DMS 273 treated with DMSO at 0.1 percent for 48 hours (cell line): ENCODE measurements at places on chromosomes 7 and 10.

DNA sequence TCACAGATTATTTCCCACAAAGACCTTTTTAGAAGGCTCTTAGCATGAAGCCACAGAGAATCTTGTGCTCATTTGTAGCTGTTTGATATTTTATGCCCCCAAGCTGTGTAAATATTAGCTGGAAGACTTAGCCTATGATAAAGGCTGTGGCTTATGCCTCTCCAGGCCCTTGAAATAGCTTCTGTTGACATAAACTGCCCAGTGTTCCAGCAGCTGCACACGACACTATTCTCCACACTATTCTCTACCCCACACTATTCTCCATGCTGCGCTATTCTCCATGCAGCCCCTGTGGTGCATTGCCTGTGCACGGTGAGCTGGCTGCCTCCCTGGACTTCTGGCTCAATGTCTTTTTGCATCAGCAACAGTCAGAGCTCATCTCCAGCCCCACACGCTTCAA, 13.1 kb downstream of the DDC start:
- DNase-seq = no peak

- DNase-seq = no peak
These were observed 559.6 kb downstream of the GATA3 start for GRCh38 chr10:8614054-8614565.

DNA sequence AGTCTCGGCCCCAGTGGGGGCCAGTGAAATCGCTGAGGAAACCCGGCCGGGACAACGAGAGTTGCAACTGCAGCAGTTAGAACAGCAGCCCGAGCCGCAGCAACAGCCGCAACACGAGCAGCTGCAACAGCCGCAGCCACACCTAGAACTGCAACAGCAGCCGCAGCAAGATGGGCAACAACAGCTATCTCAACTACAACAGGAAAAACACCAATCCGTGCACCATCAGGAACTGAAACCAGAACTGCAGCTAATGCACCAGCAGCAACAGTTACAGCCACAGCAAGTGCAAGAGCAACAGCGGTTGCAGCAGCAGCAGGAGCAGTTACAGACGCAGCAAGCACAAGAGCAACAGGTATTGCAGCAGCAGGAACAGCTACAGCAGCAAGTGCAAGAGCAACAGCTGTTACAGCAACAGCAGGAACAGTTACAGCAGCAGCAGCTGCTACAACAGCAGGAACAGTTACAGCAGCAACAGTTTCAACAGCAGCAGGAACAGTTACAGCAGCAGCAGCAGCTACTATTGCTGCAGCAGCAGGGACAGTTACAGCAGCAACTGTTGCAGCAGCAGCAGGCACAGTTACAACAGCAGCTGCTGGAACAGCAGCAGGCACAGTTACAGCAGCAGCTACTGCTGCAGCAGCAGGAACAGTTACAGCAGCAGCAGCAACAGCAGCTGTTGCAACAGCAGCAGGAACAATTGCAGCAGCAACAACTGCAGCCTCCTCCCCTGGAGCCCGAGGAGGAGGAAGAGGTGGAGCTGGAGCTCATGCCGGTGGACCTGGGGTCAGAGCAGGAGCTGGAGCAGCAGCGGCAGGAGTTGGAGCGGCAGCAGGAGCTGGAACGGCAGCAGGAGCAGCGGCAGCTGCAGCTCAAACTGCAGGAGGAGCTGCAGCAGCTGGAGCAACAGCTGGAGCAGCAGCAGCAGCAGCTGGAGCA, 6.1 kb downstream of the ZNF853 start:
- DNase-seq = no peak

DNA sequence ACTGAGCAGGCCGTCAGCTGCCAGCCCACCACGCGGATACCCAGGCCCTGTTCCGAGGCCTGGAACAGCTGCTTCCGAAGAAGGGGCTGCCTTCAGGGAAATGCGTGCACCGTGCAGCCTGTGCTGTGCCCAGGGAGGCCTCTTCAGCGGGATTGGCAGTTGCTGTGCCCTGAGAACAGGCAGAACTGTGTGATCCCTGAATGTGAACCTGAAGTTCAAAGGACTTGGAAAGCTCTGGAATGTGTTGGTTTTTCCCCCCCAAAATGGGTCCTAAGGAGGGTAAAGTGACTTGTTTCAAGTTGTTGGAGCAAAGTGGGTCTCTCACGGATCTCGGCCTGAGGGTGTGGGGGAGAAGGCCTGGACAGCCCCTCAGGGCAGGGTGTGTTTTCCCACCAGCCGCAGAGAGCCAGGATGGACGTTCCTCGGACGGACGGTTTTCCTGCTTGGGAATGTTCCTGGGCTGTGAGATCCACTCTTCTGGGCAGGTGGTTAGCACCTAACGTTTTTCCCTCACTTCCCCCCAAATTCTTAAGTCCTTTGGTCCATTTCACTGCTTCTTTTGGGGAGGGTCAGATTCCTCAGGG, 2.1 kb downstream of the SPRN start:
- DNase-seq = no peak

DNA sequence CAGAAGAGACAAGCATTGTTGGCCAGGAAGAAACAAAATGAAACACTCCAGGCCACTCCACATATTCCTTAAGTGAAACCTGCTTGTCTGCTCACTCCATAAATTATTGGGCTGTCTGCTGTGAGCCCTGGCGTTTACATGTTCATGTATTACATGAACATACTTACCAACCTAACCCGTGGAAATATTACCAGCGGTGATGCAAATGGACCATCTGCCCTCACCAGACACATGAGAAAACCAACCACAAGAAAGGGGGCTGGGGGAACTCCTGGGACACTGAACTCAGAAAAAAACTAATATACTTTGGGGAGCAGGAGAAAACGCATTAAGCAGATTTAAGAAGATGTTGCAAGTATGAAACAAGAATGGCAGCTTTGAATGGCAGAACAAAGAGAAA, 731.2 kb upstream of the IGFBP3 start:
- DNase-seq = no peak

DNA sequence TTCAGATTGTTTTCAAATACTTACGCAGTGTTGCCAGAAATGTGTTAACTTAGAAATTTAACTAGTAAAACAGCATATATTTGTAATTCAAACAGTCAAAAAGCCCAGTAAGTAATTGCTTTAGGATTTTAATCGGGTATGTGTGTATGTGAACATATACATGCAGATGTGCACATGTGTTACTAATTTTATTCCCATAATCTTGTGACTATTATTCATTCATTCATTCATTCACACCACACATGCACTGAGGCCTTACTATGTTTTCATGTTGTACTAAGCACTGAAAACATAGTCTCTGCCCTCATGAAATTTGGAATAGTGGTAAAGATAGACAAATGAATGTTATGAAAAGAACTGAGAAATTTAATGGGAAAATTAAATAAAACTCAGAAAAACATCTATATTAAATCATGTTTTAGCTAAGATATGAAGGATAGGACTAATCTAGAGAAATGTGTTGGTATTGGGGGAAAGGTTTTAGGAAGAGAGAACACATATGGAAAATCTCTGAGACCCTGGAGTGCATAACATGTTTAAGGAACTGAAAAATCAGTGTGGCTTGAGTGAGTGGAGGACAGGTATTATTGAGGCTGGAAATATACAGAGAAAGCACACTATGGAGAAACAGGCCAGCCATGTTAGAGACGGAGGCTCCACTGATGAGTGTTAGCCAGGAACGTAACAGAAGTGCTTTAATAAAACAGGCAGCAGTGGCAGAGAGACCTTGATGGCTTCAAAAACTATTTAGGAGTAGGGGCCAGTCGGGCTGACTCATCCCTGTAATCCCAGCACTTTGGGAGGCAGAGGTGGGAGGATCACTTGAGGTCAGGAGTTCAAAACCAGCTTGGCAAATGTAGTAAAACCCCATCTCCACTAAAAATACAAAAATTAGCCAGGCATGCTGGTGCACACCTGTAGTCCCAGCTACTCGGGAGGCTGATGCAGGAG, 80.3 kb downstream of the HDAC9 start:
- DNase-seq = no peak

DNA sequence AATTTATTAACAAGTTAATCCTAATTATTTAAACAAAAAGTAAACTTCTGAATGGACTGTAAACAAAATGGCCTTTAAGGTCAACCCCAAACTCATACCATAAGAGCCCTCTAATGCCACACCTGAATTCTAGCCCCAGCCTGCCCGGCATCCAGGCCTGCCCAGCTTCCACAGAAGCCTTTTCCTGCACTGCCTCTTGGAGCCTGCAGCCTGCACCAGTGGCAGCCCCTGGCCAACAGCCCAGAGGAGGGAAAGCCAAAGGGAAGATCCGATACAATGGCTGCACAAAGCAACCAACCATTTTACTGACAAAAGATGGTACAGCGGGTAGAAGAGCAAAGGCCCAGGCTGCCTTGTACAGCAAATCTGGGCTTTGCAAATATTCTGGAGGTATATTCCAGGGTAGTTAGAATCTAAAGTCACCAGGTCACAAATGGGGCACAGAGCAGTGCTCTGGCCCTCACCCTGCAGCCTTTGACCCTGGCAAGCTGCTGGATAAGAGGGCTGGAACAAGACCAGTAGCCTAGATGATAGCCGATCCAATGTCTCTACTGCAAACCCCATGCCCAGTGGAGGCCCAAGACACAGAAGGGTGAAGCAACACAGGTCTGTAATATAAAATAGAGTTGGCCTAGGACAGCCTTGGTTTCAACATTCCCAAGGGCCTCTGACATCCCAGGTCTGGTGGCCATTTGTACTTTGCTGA, 12.5 kb upstream of the CH25H start:
- DNase-seq = no peak
